ENCODE measurements at places on chromosomes 3 and 15. TPM values are rescaled to one million over a fixed set of nuclear protein-coding genes. Genes with fewer than 3 reads are reported as not detected.

The TRPM1 gene
- not detected for total RNA-seq

The CNBP gene
- total RNA-seq = 344 TPM

The CFAP44 gene
- total RNA-seq = 2.6 TPM

The ZNF620 gene
- total RNA-seq = 2.2 TPM

The CPN2 gene
- not detected for total RNA-seq

The ZNF35 gene
- 11.5 TPM for total RNA-seq

The NR2E3 gene
- 0.37 TPM for total RNA-seq

DNA sequence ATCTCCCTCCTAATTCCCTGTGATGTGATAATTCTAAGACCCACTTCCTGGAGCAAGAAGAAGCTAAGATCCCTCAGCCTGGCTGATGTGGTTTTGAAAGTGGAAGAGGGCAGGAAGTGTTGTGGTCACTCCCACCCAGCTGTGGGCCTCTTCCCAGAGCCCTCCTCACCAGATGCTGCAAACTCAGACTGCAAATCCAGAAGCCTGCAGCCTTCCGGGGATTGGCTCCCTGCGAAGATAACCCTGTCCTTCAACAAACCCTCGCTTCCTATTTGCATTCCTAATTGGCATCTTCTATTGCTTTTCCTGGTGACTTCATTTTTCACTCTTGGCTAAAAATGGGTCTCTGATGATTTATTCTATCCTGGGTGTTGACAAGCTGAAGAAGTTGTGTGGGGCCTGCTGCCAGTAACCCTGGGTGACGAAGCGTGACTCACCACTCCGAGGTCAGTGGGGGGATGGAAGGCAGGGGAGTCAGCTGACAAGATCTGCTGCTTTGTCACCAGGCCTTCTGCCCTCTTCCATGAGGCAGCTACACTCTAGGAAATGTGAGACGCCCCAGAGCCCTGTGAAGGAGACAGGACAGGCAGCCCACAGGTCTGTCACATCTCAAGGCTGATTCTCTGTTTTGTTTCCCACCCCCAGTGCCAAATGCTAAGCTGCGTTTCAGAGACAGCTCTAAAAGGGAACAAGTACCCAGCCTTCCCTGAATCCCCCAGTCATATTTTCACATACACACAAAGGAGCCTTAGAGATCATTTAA, 99.7 kb upstream of the LIPC start:
- DNase-seq = peak; percentile 93

DNA sequence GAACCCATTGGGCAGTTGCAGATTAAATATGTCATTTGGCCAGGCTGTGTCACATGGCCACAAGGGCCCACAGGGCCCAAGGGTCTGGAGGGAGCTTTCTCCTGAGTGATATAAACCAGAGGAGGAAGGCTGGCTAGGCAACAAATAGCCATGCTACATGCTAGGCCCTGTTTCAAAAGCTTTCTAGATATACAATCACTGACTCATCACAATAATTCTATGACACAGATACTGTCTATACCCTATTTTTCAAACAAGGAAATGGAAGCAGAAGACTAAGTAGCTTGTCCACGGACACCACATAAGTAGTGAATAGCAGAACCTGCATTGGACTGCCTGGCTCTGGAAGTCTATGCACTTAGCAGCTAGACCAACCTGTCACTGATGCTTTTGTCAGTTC, 625.4 kb downstream of the NTRK3 start:
- no peak for DNase-seq

DNA sequence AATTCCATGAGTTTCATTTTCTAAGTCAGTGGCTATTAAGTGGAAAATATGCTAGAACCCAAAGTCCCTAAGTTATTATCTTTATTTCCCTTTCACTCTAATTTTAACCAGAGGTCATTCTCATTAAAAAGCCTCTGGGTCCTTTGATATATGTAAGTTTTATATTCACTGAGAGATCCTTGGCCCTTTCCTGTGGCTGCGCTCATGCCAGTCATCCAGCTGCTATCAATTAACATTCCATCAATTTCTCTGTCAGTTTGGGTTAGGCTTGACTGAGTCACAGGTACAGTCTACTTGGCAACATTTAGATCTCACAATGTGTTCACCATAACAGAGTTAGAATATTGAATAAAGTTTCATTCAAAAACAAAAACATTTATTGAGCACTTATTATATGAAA, 58.0 kb upstream of the FBN1 start:
- no peak for DNase-seq

DNA sequence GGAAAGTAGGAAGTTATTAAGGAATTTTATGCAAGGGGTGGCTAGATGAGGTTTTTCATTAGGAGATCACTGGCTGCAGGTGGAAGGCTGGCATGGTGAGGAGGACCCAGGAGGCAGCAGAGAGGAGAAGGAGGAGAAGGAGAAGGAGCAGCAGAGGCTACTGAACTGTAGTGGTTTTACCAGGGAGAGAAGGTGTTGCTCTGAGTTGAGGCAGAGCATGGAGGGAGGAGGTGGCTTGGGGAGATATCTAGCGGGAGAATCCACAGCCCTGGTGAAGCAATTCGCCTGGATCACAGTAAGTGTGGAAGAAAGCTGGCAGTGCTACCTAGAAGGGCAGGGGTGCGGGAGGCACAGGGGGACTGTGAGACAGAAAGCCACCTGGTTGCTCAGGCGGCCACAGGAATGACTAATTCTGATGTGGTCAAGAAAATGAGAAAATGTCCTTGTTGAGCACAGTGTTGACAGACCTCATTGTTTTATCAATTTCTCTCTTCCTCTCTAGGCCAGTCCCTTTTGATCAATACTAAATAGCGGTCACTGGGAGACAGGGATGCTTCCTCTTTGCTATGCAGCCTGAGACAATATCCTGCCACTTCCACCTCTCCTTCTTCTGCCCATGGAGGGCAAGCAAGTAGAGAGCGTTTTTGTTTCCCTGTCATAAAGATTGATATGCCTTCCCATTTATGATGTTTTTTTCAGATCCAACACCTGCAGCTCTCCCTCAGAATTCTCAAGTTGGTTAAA, 94.6 kb downstream of the EEFSEC start:
- no peak for DNase-seq

DNA sequence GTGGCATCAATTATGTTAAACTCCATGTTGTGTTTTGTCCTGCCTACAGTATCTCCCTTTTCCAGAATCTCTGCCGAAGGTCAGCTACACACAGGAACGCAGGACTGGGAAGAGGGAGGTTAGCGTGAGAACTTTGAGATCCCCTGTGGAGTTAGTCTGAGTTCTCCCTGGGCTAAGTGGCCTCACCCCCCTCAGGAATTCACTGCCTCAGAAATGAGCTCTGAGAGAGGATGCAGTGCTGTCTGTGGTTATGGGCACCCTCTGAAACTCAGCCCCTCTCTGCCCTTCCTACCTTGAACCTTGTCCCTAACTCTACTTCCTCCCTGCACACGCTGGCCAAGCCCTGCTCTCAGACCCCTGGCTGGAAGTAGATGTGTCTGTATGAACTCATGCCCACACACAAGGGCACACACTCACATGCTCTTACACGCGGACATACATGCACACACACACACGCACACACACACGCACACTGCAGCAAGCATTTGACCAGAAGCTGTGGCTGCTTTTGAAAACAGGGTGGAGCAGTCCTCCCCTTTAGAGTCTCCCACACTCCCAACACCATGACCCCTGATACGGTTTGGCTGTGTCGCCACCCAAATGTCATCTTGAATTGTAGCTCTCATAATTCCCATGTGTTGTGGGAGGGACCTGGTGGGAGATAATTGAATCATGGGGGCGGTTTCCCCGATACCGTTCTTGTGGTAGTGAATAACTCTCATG, 5.3 kb upstream of the VIPR1 start:
- DNase-seq = no peak

DNA sequence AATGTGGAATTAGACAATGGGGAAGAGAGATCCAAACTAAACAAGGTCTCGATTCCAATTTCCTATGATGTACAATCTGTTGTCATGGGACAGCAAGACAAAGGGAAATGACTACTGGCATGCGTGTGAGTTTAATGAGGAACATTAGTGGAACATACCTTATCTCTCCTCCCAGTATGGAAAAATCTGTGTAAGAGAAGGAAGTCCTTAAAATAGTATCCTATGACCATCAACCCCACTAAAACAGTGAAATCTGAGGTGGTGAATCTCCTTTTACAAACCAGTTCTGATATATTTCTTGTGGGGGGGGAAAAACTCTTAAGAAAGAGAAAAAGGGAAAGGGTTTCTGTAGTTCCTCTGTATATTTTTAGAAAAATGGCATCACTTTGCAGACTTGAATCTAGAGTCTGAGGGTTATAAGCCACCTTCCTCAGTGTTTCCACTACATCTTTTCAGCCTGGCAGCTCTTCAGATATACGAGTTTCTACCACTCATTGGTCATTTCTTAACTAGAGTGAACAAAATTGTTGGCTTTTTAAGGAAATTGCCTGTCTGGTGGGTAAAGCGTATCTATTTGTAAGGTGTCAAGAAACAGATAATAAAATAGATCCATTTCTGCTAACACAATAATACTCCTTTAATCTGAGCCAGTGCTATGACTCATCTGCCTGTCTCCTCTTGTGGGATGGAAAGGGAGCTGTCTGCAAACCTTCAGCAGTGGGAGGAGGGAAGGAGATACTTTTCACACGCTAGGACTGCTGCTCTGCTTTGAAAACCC, 3.0 kb upstream of the TNFAIP8L3 start:
- DNase-seq = no peak

DNA sequence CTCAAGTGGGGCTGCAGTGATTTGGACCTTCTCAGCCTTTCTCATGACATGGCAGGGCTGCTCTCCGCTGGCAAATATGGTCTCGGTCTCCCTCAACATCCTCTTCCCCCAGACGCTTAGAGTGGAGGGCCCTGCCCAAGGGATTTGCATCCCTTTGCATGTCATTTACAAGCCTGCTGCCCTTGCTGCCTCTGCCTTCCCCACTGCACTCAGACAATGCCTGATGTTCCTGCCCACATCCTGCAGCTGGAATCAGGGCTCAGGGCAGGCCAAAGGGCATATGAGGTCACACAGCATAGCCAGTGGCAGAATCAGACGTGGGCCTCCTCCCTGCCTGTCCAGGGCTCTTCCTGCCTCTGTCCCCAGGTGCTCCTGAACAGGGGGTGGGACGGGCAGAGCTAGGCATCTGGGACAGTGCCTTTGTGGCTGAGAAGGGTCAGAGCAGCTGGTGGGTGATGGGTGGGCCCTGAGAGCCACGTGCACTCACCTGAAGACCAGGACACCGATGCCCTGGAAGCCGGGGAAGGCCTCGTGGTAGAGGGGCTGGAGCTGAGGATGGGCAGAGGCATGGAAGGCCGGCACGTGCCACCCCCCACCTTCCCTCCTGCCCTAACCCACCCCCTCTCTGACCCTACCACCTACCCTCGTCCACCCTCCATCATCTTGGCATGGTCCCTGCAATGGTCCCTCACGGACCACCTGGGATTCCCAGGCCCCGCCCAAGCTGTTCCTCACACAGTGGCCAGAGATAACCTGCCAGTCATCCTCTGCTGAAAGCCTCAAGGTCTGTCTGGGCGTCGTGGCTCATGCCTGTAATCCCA, 27.4 kb upstream of the GOLGA6C start:
- DNase-seq = no peak

GRCh38 chr15:70560617-70561328, 202.6 kb downstream of the UACA start:
- no peak for DNase-seq

- no peak for DNase-seq
Observed at GRCh38 chr3:166456286-166456685, 619.1 kb upstream of the BCHE start.

Measured in NCI-H460 (cell line).